ENCODE measurements at places on chromosomes 1 and 21. TPM values are rescaled to one million over a fixed set of nuclear protein-coding genes. Genes with fewer than 3 reads are reported as not detected.

MSH4 gene
- polyA plus RNA-seq = 0.88 TPM

SLC6A9 gene
- polyA plus RNA-seq = 1.7 TPM

ARMH1 gene
- 2.5 TPM for polyA plus RNA-seq

PRR9 gene
- not detected for polyA plus RNA-seq

RSPH1 gene
- polyA plus RNA-seq = not detected

- DNase-seq = no peak
These were observed 285.1 kb downstream of the PTPRU start for GRCh38 chr1:29521438-29521715.

GRCh38 chr1:160855181-160855981 is 7.3 kb downstream of the CD244 start:
- no peak for DNase-seq

- no peak for DNase-seq
These were observed 300.6 kb upstream of the PLXNA2 start for GRCh38 chr1:208544794-208545193.

Measured in heart right ventricle (tissue), 16 donors.